ENCODE measurements at places on chromosomes 3 and 15.
A peak's percentile ranks its signal among the peaks of the same experiment; 100 is the strongest.

DNA sequence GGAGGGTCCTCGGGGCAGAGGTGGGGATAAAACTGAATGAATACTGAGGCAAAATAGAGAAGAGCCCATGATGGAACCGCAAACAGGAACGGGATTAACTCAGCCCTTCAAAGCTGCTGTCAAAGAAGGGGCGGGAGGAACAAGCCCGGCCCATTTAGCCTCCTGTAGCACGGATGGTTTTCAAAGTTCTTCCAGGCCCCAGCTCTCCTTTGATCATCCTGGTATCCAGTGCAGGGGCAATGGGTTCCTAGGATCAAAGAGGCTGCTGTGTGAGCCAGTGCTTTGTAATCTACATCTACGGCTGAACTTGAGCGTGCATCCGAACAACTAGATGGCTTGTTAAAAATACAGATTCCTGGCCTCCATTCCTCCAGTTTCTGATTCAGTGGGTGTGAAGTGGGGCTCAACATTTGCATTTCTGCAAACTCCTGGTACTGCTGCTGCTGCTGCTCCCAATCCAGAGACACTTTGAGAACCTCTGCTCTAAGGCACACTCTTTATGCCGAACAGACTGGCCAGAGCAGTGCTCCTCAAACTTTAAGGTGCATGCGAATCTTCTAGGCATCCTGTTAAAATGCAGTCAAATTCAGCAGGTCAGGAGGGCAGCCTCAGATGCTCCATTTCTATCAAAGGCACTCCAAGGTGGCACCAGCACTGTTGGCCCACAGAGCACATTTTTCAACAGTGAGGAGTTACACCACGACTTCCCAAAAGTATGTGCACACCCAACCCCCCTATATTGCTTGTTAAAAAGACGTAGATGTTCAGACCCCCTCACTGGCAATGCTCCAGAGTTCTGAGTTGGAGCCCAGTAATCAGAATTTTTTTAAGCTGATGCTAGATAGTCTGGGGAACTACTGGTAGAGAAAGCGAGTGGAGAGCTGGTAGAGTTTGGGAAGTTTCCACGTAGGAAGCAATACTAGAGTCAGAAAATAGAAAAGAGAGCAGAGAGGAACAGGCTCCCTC, 5.6 kb downstream of the GALNT15 start:
- no peak for DNase-seq

GRCh38 chr3:112020674-112021085, 13.9 kb upstream of the TMPRSS7 start:
- DNase-seq: no peak

DNA sequence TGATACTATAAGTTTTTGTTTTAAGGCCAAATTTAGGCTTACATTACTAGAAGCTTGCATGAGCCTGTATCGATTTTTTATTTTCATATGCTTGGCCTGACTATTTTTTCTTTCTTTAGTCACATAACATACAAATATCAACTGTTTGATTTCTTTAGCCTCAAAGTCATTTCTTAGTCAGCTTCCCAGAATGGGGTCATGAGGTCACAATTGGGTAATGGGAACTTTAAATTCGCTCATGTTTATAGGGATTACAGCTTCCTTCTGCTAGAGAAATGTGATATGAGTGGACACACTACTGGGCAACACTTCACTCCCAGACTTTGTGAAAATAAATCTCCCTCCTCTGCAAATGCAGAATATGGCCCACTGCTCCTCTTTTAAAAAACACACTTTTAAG, 9.1 kb upstream of the TIPARP start:
- DNase-seq: no peak

DNA sequence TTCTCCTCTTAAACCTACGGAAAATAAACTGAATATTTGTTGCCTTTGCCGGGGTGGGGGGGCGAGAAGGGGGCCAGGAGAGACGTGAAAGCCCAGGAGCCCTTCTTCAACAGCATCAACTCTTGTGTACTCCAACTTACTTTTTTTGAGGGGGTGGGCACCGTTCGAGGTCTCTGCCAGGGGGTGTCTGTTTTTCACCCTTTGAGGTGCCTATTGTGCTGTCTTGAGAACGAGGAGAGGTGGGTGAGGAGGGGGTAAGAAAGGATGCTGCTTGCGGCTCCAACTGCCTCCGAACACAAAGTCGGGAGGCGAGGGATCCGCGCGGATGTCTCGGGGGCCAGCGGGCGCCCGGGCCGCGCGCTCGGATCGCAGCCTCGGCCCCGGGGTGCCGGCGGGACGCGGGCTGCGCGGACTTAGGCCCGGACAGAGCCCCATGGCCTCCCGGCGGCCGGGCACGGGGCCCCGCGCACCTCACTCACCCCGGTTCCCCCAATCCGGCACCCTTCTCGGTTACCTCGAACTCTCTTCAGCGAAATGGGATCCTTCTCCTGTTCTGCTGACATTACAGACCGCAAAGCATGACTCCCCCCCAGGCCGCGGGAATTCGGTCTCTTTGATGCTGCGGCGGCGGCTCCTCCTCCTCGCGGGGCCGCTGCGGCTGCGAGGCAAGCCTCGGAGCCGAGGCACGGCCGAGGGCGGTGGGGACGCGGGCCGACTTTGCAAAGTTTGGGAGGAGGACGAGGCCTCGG, 650 bp downstream of the PYGO1 start:
- DNase-seq: peak; percentile 20

DNA sequence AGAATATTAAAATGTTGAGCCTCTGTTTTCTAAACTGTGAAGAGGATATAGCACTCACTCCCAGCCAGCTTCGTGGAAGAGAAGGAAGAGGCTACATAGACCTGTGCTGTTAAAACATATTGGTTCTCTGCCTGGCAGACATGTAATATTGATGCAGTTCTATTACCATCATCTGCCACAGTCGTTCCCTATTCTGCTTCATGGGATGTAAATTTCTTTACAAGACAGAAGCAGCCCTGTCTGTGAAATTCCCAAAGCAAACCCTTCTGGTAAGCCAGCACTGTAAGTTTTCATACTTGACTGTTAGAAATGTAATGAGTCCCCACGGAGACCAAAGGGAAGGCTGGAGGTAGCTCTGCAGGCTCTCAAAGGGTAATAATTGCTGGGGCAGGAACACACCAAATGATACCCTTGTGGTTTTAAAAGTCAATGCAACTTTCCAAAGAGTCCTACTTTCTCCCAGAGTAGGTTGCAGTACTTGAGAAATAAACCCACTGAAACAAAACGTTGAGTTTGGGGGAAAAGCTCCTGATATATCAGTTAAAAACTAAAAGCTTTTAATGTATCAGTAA, 129.9 kb upstream of the HES1 start:
- no peak for DNase-seq

DNA sequence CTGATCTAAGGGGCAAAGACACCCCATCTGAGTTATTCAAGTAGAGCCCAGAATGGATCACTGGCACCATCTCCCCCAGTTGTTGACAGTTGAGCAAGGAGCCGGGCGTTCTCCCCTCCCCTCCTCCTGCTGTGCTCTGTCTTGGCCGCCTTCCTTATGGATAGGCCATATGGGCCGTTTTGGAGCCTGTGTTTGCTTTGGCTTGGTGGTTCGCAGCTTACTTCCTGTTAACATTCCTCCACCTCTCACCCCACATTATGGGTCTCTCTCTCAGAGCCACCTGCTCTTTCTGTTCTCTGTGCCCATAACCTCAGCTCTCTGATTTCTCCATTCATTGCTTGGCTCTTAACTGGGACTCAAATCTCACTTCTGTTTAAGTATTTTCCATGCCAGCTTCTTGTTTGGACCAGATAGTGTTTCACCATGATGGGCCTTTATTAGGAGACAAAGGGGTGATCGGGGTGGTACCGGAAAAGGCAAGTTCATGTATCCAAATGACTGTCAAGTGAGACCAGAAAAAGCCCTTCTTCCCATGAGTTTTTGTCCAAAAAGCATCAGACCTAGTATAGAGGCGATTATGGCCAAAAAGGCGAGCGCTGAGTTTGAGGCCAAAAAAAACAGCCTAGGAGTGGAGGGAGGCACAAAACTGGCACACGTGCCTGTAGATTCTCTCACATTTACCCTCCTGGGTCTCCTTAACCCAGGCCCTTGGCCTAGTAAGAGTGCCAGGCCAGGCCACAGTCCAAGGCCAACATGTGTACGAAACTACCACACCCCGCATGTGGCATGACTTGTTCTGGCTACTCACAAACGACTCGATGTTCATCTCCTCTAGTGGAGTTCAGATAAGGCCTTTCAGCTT, 62.6 kb downstream of the DUT start:
- DNase-seq: no peak

DNA sequence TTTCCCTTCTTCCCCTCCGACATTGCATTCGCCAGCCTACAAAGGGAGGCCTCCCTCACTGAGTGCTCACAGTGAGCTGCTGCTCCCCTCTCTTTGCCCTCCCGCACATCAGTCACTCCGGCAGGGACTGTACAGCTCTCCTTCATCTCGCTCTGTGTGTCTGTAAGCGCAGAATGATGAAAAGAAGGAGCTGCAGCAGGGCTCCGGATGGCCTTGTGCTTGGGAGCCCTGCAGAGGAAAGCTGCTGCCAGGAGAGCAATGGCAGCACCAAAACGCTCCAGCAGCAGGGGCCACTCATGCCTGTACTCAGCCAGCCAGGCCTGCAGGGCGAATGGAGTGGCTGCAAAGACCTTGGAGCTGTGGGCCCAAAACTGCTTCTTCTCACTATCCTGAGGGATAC, 107.0 kb upstream of the NSMCE3 start:
- DNase-seq: no peak

GRCh38 chr15:68484696-68485400, 52.9 kb upstream of the ITGA11 start:
- no peak for DNase-seq

- DNase-seq: peak; percentile 99
These were observed at the start of gene RAB8B for GRCh38 chr15:63188926-63189871. Gene RAB8B (plus strand): TSS chr15:63189606. CDS start chr15:63189625, 19 bp downstream.

GRCh38 chr15:65115086-65115485, at the start of gene UBAP1L:
Gene UBAP1L (minus strand): TSS chr15:65115200. CDS start chr15:65106215, 8,985 bp downstream.
- DNase-seq: no peak

DNA sequence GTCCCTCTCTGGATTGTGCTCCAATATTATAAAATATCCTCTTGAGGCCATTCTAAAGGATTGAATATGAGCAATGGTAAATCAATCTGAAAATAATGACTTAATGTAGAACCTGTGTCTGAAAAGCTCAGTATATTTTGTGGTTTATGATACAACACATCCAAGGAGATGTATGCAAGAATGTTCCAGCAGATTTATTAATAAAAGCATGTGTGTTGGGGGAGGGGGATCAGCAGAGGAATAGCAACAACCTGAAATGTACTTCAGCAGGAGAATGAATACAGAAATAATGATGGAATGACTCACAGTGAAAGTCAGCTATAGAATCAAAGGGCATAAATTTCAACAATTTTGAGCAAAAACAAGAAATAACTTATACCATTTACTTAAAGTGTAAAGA, 56.7 kb upstream of the NUDT16 start:
- no peak for DNase-seq

DNA sequence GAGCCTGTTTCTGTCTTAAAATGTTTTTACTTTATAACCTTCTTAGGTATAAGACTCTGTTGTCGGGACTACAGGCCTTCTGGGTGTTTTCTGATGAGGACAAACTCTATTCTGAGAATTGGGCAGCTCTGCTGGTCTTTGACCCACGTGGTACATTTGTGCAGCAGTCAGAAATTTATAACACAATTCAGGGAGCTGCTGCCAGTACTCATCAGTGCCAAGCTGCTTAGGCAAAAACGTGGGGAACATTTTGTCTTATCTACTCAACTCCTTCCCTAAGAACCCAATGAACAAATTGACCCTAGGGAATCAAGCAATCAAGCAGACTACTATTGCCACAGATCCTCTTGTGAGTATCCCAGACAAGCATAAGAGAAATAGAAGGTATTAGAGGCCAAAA, 180.7 kb upstream of the PDZRN3 start:
- no peak for DNase-seq

DNA sequence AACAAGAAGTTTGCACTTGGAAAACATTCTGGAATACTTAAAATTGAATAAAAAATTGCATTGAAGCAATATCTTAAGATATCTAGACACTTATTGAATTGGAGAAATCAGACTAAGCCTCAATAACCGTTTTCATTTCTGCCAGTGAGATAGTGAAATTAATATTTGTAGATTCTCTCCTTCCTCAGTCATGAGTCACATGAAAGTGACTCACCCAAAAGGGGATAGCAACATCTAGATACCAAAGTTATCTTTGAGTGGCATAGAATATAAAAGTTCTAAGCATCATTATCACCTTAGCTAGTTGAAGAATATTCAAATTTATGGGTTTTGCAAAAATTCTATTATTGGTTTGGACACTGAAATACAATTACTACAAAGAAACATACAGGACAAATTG, 614.8 kb upstream of the ZNF717 start:
- no peak for DNase-seq

DNA sequence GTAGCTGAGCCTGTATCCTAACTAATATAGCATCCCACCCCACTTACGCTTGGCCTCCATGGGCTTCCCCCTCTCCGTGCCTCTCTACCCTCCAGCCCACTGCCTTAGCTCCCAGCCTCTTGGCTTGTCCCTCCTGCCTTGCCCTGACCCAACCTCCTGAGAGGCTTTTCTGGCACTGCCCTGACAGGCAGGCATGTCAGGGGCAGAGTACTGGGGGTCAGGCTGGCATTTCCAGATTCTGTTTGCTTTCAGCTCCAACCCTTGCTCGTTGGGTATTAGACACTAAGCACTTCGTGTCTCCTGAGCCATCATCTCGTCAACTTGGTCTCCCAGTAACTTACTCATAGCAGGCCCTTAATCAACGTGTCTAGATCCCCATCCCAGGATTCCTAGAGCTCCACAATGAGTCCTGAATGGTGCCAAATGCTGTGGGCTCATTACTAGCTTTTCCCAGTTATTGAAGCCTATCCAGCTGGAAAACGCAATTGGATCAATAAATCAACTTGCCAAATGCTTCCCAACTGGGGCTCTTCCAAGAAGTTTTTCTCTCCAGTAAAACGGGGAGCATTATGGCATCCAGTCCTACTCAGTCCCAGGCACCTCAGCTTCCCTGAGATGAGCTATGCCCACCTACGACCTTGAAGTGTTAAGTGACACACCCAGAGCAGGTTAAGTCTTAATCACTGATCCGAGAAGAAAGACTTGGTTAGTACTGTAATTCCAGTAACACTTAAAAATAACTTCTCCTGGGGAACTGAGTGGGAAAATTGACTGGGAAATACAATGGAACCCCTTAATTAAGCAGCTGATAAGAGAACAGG, 78.5 kb upstream of the DLG1 start:
- no peak for DNase-seq

DNA sequence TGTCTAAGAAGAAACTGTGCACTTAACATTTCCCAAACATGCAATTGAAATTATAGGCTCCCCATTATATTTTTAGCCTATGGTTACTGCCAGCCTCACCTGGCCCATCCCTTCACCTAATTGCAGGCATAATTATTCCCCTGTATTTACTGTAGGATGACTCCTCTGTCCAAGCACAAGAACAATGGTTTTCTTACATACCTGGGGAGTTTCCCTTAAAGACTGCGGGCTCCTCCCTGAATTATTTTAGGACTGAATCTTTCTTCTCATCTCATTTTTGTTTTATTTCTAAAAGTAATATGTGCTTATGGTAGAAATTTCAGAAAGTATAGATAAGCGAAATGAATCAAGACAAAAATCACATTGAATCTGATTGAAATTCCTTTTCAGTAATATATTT, 11.4 kb downstream of the TM4SF1 start:
- no peak for DNase-seq

- DNase-seq: no peak
These were observed 359.5 kb upstream of the TMCO5A start for GRCh38 chr15:37574985-37575384.
